ENCODE measurements at places on chromosomes 16 and 17. TPM values are rescaled to one million over a fixed set of nuclear protein-coding genes. Genes with fewer than 3 reads are reported as not detected.

The TMEM88 gene
- not detected for total RNA-seq

The NXPH3 gene
- total RNA-seq: 3.3 TPM

The NEUROD2 gene
- total RNA-seq: not detected

The ACE gene
- total RNA-seq: 5.5 TPM

The GFAP gene
- total RNA-seq: 1.6 TPM

The SEPTIN1 gene
- total RNA-seq: 0.84 TPM

The C16orf92 gene
- not detected for total RNA-seq

The GALR2 gene
- 0.86 TPM for total RNA-seq

Measured in H1 (cell line).